Activated T-helper 1 cell treated with Interleukin-2 at 50 U/mL for 16 hours (primary cell): ENCODE measurements at places on chromosomes 5 and 9.

GRCh38 chr5:164818445-164818844 lies 1313.0 kb downstream of the MAT2B start:
- DNase-seq = no peak

- no peak for DNase-seq
Observed at GRCh38 chr9:10706788-10707187, 94.0 kb upstream of the PTPRD start.

- DNase-seq = no peak
Observed at GRCh38 chr5:147860641-147861025, 17.9 kb upstream of the SCGB3A2 start.

DNA sequence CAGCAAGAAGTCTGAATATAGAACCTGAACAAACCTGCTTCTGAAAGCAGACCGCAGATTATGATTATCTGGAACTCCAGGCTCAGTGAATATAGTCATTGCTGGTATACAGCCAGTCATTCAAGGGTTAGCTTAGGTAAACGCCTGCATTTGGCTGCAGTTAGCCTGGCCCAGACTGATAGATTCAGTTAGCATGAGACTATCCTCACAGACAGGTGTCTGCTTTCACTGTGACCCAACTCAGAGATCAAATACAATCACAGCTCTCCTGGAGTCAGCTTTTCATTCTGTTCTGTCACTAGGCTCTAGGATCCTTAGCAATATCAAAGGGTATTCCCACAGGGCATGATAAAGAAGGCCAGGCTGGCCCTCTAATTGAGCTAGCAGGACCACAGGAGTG lies 138.6 kb upstream of the PLCXD3 start:
- DNase-seq = no peak
